ENCODE measurements at places on chromosomes 2 and 18.

- DNase-seq = no peak
Measured at GRCh38 chr2:221569425-221569845, 2.7 kb downstream of the EPHA4 start.

DNA sequence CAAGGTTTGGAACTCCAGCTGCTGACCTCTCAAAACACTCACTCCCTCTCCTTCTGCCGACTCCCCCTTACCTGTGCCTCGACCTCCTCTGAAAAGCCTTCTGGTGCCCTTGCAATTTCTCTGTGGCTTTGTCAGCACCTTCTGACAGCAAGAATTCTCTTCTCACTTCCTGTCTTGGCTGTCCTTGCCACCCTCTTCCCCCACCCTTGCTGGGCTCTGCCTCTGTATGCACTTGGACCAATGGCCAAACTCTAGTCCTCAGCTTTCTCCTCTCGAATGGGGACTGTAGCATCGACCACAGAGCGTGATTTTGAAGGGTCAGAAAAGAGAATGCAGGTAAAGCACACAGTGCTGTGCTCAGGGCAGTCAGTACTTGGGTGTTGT, 99.0 kb downstream of the HS1BP3 start:
- no peak for DNase-seq

DNA sequence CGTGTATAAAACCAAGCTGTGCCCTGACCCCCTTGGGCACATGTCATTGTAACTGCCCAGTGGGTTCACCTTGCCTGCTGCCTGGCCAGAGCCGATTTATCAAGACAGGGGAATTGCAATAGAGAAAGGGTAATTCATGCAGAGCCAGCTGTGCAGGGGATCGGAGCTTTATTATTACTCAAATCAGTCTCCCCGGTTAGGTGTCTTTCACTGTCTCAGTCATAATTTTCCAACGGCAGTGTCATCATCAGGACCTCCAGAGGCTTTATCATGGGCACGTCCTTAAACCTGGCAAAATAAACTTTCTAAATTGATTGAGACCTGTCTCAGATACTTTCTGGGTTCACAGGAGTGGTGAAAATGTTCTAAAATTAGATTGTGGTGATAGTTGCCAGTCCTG, 29.6 kb upstream of the PGAP1 start:
- DNase-seq = no peak

GRCh38 chr18:9688036-9688741, 19.9 kb upstream of the RAB31 start:
- DNase-seq = no peak
